Renal pelvis (tissue), 12 donors: ENCODE measurements at places on chromosomes 3 and 15. TPM values are rescaled to one million over a fixed set of nuclear protein-coding genes. Genes with fewer than 3 reads are reported as not detected.
A peak's percentile ranks its signal among the peaks of the same experiment; 100 is the strongest.

The USP4 gene
- polyA plus RNA-seq = 78.6 TPM

The PRSS50 gene
- polyA plus RNA-seq = 2.6 TPM

The TMPRSS7 gene
- 0.06 TPM for polyA plus RNA-seq

The CFAP100 gene
- 1.1 TPM for polyA plus RNA-seq

The BBS4 gene
- polyA plus RNA-seq = 47.4 TPM

The APOD gene
- polyA plus RNA-seq = 8.2 TPM

The LRRC31 gene
- 0.17 TPM for polyA plus RNA-seq

The CDCP1 gene
- polyA plus RNA-seq = 1.4 TPM

DNA sequence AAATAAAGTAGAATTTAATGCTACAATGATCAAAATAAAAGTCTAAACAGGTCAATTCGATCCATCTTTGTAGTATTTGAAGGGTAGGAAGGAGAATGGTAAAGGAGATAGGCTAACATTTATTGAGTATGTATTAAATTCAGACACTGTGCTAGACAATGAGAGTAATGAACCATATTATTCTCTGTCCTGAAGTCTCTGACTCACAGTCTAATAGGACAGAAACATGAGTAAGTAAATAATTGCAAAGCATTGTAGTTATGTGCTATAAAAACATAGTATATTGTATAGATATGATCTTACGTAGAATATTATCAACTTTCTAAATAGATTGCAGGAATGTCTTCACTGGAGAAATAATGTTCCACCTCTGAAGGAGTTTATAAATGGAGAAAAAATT is 64.5 kb downstream of the MDFIC2 start:
- DNase-seq = no peak

DNA sequence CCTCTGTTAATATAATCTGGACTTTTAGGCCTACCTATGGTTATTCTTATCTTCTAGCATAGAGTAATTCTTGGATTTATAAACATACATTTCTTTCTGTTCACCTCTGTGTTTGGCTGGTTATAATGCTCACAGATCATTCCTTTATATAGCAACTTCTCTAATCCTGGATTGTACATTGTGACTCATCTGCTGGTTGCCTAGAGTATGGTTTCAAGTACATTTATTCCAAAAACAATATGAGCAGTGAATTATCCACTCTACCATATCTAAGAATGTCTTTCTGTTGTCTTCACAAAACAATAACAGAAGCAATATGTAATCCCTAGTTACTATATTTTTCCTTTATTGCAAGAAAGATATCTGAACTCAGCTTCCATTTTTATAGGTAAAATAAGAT is 35.3 kb downstream of the FSIP1 start:
- DNase-seq = no peak

- DNase-seq = no peak
Observed at GRCh38 chr3:11047500-11047899, 55.0 kb downstream of the SLC6A1 start.

- peak; percentile 37 for DNase-seq
Observed at GRCh38 chr3:105368566-105369499, 2.1 kb downstream of the ALCAM start.

GRCh38 chr3:40971191-40972168 is 227.8 kb upstream of the CTNNB1 start:
- peak; percentile 20 for DNase-seq

DNA sequence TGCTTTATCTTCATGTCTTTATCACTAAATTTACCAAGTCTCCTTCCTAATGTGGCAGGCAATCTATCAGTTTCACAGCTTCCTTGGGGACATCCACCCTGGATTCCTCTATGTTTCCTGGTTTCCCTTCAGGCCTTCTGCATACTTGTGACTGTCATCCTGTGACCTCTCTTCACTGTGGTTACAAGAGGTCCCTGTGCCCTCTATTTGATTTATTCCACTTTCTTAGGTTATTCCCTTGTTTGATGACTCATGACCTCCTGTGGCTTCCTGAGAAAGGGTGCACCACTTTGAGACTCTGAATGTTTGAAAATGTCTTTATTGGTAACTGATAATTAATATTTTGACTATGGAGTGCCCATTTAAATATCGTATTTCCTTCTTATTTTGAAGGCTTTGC is 60.5 kb upstream of the KY start:
- DNase-seq = no peak

GRCh38 chr3:13894807-13895154 is 14.9 kb upstream of the WNT7A start:
- no peak for DNase-seq

DNA sequence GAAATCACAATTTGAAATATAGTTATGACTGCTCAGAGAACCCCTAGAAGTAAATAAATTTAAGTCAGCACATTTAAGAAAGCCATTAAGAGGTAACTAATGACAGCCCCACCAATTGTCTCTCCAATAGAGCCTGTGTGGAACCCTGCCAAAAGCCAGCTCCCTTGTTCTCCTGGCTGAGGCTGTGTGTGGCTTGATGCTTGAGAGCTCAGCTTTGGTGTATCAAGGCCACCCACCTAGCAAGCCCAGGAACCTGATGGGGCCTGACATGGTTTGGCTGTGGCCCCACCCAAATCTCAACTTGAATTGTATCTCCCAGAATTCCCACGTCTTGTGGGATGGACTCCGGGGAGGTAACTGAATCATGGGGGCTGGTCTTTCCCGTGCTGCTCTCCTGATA is 106.9 kb downstream of the LRRN1 start:
- DNase-seq = no peak

- no peak for DNase-seq
Observed at GRCh38 chr3:133980550-133980949, 49.2 kb downstream of the SLCO2A1 start.
